Colonic mucosa (tissue), 4 donors: ENCODE measurements at places on chromosomes 16 and 17.

DNA sequence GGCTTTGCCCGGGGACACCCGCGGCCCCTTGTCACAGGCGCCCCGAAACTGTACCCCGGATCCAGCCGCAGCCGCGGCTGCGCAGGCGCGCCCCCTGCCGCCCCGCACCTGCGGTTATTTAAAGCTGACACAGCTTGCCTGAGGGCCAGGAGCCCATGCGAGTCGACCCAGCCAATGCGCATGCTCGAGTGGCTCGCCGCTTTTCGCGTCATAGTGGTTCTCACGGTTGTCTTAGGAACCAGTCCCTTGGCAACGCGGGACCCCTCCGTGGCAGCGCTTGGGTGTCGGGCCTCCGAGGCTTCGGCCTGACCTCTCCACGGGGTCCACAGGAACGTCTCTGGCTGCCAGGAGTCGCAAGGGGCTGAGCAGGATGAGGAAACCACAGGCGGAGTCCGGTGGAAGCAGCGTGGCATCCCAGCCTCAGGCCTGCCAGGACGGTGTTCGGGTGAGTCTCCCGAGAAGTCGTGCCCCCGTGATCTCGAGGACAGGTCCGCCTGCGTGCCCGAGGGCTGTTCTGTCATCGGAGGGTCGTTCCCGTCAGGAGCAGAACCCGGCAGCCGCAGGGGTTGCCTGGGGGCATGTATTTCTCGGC lies 716.9 kb downstream of the KCNJ18 start:
- DNase-seq, result no peak

DNA sequence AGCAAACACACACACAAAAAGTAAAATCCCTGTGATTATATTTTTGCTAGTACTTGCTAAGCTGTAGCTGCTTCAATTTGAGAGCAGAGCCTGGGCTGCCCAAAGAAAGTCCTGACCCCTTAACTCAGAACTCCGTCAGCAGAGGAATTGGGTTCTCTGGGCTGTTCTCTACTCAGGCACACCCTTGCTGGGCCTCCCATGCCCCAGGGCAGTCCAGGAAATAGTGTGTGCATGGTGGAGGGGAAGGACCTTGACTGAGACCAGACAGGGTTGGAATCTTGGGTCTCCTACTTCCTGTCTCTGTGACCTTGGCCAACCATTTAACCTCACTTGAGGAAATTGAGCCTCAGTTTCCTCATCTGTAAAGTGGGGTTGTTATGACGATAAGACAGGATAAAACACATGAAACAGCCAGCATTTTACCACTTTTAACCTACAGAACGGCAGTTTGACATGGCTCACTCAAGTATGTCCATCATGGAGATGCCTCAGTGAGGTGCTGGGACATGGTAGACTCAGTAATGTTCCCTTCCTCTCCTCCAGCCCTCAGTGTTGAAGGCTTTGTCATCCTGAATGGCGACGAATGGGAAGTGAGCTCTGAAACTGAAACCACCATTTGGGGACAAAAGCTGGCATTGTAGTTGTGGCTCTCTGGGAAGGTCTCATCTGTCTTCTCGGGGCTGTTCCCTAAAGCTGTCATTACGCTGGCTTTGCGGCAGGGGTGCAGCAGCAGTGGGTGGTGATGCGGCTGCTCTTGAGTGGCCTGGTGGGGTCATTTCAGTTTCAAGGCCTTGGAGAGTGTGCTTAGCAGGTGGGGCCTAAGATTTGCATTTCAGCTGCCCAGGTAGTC lies 74.9 kb downstream of the CMIP start:
- no peak for DNase-seq

GRCh38 chr16:84007965-84008364 lies 34.6 kb downstream of the SLC38A8 start:
- DNase-seq, result no peak

GRCh38 chr17:5705081-5705875 lies 121.0 kb upstream of the NLRP1 start:
- DNase-seq, result no peak

DNA sequence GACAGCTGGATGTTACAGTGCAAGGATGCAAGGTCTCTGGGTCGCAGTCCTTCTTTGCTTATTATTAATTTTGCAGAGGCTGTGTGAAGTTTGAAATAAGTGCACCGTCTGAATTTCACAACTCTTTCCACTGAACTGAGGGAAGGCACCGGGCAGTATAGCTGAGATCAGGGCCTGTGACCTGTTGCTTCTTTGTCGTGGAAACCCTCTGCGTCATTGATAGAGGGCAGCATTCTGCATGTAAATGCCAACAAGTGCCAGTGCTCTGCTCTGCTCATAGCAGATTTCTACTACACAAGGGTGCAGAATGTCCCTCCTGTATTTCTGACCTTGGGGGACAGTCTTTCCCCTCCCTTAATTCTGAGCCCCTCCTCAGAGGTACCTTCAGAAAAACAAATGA lies 26.0 kb downstream of the CD300LF start:
- no peak for DNase-seq

DNA sequence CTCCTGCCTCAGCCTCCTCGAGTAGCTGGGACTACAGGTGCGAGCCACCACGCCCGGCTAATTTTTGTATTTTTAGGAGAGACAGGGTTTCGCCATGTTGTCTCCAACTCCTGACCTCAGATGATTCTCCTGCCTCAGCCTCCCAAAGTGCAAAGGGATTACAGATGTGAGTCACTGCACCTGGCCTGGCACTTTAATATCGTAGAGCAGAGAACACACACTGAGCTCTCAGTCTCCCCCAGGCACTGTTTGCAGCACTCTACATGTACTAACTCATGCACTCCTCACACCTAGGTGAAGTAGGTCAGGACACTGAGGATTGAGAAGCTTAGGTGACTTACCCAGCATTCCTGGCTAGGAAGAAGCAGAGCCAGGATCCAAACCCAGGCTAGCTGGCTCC lies 15.0 kb downstream of the C17orf100 start:
- DNase-seq, result no peak

GRCh38 chr17:81230043-81230820 lies 7.5 kb upstream of the CEP131 start:
- no peak for DNase-seq

DNA sequence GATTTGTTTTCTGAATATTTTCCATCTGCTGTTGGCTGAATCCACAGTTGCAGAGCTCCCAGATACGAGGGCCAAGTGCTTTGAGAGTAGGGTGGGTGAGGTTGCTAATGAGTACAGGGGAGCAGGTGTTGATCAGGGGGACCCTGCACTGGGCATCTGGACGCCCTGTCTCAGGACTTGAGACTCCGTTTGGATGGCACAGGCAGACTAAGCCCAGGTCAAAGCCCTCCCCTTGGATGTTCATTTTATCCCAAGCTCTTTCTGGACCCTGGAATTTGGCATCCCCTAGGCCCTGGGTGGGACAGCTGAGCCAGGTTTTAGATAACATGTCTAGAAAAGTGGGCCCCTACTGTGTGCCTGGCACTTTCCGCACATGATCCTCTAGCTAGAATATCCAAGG lies 12.1 kb downstream of the USP6 start:
- peak; percentile 7 for DNase-seq

GRCh38 chr17:39671651-39672521 lies 3.6 kb downstream of the PNMT start:
- DNase-seq, result peak; percentile 72

DNA sequence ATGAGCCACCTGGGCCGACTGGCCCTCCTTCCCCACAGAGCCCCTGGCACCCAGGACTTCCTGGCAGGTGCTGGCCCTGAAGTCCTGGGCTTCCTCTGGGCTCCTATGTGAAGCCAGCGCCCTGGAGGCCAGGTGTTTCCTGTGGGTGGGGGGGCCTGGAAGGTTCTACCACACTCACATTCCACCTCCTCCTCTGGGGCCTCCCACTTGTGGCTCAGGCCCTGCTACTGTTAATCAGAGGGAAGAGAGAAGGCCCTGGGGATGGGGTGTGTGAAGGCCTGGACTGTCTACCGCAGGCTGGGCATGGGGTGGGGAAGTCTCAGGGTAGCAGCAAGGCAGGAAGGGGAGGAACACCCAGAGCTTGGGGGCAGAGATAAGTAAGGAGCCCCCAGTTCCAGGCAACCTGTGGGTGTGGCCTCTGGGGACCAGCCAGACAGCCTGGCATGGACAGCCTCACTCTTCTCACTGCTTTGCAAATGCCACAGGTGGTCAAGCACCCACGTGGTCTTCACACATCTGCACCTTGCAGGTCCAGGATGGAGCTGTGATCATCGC lies 111.9 kb upstream of the TNRC6C start:
- no peak for DNase-seq

GRCh38 chr16:48365601-48366164 lies 19.5 kb downstream of the SIAH1 start:
- peak; percentile 96 for DNase-seq

- DNase-seq, result peak; percentile 48
Measured at GRCh38 chr16:82031116-82032084, 3.7 kb upstream of the HSD17B2 start.

- no peak for DNase-seq
Measured at GRCh38 chr16:85453194-85453678, 159.9 kb upstream of the GSE1 start.

GRCh38 chr17:19368229-19368628 lies 5.7 kb upstream of the B9D1 start:
- DNase-seq, result no peak

- DNase-seq, result no peak
Measured at GRCh38 chr17:62616993-62617893, 10.2 kb upstream of the MRC2 start.

DNA sequence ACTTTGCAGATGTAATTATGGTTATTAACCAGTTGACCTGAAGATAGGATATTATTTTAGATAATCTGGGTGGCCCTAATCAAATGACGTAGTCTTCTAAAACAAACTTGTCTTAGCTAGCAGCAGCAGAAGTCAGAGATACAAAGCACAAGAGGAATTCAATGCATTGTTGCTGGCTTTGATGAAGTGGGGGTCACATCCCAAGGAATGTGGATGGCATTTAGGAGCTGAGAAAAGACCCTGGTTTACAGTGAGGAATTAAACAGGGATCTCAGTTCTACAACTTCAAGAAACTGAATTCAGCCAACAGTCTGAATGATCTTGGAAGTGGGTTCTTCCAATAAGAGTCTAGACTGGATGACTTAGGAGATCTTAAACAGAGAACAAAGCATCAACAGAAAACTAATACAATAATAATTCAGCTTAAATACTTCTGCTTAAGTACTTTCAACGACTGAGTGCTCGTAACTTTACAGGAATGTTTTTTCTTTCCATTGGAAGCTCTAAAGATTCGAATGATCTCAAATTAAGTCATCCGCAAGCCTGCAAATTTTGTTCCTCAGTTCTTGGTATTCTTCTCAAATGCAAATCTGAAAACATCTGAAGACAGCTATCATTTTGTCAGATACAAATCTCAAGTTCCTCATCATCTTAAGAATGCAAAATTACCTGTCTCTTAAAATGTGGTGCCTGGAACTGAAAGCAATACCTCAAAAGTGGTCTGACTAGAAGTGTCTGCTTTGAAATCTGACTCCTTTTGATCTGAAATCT lies 3.3 kb downstream of the C16orf46 start:
- no peak for DNase-seq

DNA sequence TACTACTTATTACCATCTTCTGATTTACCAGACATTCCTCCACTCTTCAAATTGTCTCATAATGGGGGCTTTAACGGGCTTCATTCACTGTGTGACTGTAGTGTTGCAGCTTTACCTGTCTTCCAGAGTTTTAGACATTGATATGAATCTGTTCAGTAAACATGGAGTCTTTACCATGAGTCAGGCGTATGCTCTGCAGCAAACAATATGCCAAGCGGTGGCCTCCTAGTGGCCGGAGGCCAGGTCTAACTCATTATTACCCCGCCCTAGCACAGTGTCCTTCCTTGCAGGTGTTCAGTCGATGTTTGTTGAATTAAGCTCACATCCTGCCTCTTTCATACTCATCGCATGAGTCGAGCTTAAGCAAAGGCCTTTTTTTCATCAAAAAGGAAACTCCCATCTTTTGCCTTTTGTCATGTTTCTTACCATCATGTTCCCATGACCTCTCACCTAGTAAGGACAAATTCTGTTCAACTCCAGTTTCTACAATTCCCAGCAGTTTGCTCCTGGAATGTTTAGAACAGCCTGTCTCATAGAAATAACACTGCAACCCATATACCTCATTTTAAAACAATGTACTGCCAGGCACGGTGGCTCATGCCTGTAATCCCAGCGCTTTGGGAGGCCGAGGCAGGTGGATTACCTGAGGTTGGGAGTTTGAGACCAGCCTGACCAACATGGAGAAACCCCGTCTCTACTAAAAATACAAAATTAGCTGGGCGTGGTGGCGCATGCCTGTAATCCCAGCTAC lies 39.4 kb downstream of the TUBD1 start:
- peak; percentile 80 for DNase-seq

DNA sequence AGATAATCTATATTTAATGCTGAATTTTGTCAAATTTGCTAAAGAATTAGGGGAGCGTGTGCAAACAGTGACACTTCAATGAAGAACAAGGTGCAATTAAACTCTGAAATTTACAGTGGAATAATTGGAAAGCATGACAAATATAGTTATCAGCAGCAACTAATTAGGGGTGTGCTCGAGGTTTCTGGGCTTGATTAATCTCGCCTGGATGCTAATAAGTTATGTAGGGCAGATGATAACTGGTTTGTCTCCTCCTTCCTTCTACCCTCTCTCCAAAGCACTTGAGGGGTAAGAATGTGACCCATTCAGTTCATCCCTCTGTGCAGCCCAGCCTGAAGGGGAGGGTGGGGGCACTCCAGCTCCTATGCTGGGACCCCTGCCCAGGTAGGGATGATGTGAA lies 21.9 kb downstream of the MRM1 start:
- no peak for DNase-seq

DNA sequence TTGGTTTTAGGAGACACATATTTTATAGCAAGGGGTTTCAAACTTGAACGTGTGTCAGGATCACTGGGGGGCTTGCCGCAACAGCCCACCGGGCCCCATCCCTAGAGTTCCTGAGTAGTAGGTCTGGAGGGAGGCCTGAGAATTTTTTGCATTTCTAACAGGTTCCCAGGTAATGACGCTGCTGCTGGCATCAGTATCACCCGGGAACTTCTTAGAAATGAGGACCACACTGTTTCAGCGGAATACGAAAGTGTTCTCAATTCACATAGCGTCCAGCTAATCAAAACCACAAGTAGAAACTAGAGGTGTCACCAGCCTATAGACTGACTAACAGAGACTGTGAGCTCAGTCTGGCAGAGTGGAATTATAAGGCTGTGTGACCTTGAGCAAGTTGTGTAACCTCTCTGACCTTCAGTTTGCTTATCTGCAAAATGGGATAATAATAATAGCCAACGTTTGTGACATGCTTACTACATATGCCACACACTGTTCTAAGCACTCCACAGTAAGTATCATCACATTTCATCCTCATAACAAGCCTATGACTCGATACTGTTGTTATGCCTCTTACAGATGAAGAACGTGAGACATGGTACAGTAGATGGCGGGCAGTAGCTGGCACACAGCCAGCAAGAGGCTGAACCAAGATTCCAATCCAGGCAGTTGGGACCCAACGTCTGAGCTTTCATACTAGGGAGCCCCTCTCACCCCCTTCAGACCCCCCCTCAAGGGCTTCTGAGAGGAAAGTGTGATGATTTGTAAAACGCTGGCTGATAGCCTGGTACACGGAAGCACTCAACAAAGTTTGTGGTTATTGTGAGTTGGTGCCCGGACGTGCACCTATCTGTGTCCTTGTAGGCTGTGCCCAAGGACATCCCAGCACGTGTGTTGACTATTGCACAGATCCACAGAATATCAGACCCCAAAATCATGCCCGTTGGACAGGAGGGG lies 4.6 kb upstream of the ICAM2 start:
- peak; percentile 21 for DNase-seq
